Stimulated activated CD4-positive, alpha-beta T cell treated with anti-CD3 and anti-CD28 coated beads, Interleukin-1b, Interleukin-23, amount 100 ng/mL, for 4 hours (primary cell): ENCODE measurements at places on chromosomes 1 and 21.

GRCh38 chr1:114302821-114303220 lies 149.2 kb upstream of the SYT6 start:
- DNase-seq: no peak

GRCh38 chr1:101124405-101124804 lies 98.8 kb upstream of the DPH5 start:
- DNase-seq: no peak

DNA sequence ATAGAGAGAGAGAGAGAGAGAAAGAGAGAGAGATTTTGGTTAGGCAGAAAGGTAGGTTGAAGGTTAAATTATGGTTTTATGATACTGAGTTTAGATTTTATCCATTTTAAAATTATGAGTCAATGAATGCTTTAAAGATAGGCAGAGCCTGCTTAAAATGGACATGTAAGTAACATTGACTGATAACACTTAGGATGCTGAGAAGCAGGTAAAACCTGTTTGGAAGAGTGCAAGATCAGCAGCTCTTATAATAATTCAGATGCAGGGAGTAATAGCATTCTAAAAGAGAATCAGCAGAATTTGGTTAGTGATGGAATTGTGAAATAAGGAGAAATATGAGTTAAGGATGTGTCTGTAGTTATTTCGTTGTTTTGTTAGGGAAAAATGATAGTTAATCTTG lies 446.6 kb downstream of the PLA2G4A start:
- no peak for DNase-seq

DNA sequence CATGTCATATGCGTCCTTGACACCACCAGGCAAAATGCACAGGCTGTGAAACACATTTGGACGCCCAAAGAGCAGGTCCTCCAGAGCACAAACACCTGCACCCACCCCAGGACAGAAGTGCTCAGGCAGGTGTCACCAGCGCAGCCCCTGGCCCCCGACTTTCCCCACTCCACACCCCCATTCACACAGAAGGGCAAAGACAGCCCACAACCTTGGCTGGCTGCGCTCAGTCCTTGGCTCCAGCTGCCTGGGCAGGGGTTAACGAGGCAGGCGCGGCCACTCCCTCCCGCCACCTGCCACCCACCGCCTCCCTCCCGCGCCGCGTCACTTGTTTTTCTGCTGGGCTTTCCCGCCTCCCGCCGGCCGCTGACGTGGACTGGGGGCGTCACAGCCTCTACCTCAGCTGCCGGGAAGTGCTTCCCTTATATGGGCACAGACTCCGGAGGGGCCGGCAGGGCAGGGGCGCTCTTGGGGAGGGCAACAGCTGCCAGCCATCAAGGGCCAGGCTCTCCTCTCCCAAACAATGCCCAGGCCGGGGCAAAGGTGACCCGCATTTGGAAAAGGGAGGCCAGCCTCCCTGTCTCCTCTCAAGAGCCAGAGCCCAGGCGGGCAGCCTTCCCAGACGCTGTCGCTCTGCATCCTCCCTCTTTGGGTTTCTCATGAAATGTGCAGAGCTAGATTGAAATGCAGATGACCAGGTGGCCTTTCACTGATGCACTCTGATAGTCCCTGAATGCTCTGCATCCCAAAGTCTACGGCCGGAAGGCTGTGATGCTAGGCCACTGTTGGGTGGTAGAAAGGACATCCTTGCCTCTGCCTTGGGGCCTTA lies 14.8 kb upstream of the BTG2 start:
- peak; percentile 96 for DNase-seq

DNA sequence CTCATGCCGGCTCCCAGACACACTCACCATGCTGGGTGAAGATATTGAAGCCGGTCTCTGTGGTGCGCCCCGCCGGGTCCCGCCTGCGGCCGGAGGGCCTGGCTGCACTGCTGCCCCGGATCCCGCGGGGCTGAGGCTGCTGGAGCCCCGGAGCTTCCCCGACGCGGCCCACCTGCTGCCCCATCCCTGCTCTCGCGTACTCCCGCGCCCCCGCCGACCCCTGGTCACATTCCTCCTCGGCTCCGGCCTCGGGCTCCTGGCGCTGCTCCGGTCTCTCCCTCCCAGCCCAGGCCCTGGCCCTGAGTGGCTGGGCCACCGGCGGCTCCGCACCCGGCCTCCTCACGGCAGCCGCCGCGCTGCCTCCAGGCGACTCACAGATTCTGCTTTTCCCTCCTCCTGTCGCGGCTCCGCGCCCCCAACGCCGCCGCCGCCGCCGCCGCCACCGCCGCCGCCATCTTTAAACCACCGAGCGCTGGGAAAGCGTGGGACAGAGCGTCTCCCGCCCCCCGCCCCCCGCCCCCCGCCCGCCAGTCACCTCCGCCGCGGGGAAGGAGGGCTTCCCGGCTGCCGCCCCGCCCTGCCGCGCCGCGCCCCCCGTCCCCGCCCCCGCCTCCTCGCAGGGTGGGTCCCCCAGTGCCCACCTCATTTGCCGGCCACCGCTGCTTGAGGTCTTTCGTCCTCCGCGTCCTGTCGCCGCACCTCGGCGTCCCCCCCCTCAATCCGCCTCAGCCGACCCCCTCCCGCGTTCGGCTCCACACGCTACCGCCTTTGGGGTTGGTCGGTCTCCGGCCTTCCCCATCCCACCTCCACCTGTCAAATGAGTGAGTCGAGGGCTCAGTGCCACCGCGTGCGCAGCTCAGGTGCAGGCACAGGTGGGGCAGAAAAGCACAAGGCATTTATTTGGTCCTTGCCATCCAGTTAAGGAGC lies at the start of gene ABL2:
ABL2 (minus strand) TSS at position 464 of the 927 bp plus-strand sequence; CDS start at position 184, 280 bp downstream.
- peak; percentile 56 for DNase-seq

- no peak for DNase-seq
Observed at GRCh38 chr21:17532292-17532691, 19.4 kb downstream of the CXADR start.

GRCh38 chr1:205061665-205062069 lies 18.7 kb downstream of the CNTN2 start:
- DNase-seq: peak; percentile 43

DNA sequence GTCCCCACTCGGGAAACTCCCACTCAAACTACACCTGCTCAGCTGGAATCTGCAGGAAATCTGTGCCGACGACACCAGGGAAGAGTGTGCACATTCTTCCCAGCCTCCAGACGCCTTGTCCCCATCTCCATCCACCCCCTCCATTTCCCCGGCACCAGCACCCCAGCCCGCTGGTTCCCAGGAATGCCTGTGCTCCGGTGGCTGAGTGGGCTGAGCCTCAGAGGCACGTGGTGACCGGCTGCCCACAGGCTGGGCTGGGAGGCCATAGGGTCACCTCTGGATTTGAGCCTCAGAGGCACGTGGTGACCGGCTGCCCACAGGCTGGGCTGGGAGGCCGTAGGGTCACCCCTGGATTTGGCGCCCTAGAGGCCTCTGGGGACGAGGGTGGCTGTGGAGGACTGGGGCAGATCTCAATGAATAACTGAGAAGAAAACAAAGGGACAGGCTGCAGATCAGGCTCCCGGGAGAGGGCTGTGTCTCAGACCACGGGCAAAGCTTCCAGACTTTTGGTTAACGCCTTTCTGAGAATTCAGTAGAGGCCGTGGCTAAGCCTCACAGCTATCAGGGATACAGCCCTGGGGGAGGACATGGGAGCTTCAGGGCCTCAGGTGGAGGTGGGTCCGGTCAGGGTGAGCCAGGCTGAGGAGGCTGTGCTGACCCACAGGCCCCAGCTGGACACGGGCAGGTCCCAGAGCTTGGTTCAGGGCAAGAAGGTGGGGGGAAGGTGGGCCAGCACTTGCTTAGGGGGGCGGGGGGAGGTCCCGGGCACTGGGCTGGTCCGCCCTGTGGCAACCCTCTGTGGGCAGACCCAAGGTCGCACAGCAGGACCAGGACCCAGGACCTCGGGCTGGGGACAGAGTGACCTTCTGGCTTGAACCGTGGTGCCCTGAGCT lies 17.3 kb upstream of the TTLL10 start:
- no peak for DNase-seq

DNA sequence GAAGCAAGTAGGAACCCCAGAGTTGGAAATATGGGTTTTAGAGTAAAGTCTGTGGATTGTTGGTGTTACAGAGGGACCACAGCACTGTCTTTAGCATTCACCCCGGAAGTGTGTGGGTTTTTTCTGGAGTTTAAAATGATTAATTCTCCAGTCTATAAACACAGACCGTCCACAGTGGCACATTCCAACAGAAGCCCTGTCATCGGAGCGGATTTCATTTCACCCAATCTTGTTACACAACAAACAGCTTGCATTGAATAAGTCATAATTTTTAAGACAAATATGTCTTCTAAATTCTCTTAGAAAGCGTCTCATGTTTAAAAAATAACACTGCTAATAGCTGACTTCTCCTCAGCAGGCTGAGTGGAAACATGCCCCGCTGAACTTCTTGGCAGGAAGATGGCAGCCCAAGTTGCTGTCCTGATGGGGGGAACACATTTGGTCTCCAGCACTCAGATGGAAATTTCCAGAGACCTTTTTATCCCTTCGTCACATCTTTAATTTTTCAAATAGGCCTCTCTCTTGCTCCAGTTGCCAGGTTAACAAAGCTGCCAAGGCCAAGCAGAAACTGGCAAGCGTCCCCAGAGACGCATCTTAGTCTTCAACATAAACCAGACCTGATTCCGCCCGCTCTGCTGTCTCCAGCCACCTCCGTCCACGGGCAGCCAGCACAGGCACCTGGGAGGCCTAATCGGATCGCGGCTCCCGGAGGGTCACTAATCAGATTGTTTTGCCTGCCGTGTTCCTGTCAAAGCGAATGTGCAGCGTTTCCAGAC lies 28.8 kb upstream of the SLC19A1 start:
- DNase-seq: no peak

DNA sequence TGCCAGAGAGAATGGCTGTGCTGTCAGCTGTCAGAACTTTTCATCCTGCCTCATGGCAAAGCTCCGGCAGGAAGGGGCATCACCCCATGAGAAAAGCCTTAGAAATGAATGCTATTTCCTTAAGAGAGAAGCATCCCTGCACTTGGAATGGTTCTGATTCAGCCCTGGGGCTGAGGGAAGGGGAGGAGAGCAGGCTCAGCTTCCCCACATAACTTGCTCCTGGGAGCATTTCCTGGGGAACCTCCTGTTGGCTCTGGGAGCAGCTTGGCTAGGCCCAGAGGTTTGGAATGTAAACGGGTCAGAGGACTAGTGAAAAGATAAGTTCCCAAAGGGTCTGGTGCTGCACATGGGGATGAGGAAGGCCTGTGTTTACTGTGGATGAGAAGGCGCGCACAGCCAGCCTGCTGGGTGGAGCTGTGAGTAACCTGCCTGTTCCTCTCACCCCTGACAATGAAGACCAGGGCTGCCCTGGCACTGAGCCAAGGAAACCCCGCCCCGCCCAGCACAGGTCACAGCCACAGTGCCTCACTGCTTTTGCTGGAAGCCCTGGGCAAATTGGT lies 5.0 kb downstream of the PRELP start:
- DNase-seq: peak; percentile 25

GRCh38 chr21:41488080-41488479 lies 19.9 kb downstream of the TMPRSS2 start:
- no peak for DNase-seq

DNA sequence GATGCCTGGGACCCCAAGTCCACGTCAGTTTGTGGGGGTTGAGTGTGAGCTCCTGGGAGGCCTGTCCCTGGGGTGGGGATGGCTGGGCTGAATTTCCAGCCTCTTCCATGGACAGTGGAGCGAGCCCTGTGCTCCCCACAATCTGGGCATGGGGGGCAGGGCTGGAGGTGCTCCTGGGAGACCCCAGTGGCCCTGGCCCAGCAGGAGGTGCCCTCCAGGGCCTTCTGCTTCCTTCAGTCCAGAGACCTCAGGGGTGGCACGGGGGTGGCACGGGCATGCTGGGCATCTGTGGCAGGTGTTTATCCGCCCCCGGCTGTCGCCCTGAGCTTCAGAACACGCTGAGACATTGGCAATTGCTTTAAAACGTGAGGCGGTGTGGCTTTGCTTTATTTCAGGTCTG lies 40.9 kb downstream of the MORN1 start:
- DNase-seq: no peak

- DNase-seq: peak; percentile 98
Observed at GRCh38 chr1:2586154-2587070, at the start of gene PRXL2B. TSS of gene PRXL2B (plus strand) at chr1:2586777. CDS start at chr1:2586886, 109 bp downstream.

DNA sequence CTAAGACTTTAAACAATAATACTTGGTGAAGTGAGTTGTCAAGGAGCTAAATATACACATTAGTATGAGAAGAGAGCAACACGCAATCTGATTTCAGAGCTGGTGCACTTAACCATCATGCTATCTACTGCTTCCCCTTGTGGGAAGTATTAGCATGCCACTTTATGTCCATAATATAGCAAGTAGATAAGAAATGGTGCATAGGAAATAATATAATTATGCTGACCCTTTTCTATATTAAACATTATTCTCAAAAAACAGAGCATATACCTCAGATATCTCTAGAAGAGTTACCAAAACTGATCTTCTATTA lies 63.4 kb downstream of the MAGI3 start:
- no peak for DNase-seq

DNA sequence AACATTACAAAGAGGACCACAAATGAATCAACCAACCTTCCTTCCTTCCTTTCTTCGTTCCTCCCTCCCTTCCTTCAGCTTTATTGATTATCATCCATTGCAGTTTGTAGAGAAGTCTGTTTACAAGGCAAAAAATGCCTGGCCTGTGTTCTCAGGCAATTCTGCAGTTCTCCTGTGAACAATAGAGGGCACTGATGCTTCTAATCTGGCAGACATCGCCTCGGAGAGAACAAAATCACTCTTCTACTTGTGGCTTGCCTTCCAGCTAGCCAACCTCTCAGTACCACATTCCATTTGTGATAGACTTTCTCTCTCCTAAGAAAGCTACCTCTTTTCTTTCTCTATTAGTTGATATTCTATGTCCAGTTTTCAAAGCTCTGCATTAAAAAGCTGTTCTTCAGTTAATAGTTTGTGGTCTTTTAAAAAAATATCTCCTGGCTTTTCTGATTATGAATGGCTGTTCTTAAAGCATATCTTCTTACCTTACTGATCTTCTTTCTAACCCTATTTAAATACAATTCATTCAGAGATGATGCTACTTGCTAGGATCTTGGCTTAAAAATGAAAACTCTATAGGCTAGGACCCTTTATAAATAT lies 26.9 kb upstream of the ESRRG start:
- DNase-seq: no peak

GRCh38 chr1:169236143-169236542 lies 129.7 kb downstream of the ATP1B1 start:
- DNase-seq: no peak
